Stimulated activated CD4-positive, alpha-beta T cell treated with anti-CD3 and anti-CD28 coated beads, Interleukin-12 subunit alpha, Interleukin-12 subunit beta, amount 100 ng/mL, for 4 hours (primary cell): ENCODE measurements at places on chromosomes 5 and 9.

DNA sequence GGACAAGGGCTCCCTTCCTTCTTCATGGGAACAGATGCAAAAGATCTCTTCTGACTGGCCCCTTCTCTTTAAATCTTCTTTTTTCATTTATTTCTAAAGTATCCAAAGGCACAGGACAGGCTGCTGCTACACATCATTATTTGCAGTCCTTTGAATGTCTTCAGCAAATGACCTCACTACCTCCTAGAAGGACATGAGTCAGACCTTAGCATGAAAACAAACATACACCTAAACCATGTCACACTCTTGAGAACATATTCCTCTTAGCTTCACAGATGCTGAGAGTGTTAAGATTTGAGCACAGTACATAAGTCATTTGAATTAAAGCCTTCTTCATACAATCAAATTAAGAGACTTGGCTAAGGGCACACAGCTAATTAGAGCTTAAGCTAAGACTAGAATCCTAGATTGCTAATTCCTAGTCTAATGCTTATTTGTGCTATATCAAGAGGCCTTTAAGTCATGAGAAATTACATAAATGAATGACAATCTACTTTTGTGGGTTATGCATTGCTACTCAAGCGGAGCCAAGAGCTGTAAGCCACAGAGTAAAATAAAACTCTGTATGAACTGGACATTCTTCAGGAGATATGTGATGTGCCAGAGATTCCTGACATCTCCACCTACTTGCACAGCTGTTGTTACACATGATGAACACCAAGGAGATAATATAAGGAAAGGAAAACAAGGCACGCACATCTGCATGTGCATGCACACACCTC lies 109.1 kb upstream of the PTGER4 start:
- DNase-seq, result no peak

DNA sequence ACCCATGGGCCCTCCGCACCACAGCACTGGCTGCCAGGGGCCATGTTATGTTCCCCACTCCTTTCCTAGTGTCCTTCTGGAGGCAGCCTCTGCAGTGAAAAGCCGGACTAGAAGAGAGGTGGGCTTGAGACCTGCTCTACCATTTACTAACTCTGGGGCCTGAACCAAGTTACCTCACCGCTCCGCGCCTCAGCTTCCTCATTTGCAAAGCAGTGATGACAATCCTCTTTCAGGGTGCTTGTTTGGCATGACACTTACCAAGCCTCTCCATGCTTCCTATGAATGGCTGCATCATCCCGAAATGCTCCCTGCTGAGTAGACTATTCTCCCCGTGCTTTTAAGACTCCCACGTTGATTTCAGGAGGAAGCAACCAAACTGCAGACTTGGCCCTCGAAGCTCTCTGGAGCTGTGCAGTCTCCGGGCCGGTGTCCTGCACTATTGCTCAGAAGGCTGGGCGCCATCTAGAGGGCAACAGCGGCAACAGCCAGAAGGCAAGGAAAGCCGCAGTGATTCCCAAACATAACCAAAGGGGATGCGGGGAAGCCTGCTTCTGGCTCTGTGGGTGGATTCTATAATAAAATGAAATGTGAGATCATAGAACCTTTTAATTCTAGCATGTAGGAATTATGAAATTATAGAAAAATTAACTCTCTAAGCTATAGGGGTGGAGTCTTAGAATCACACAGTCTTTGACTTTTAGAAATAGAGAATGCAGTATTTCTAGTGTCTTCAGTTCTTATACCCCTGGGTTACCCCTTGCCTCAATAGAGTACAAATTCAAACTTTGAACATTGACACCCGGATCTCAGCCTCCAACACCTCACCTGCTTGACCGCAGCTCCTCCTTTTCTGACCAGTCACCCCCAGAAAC lies 599.8 kb upstream of the BRINP1 start:
- peak; percentile 30 for DNase-seq

DNA sequence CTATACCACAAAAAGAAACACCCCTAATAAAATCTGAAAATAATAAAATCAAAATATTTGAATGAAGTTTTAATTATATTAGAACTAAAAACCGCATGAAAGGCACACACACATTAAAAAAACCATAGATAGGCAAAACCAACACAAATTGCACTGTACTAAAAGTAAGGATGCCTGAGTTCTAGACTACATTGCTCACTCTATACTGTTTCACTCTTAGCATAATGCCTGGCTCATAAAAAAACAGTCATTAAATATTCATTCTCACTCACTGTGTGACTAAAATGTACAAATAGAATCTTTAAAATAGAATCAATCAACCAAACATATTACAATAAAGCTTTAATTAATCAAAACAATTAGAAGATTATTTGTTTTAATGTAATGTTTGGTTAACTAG lies 41.7 kb downstream of the CETN3 start:
- no peak for DNase-seq

DNA sequence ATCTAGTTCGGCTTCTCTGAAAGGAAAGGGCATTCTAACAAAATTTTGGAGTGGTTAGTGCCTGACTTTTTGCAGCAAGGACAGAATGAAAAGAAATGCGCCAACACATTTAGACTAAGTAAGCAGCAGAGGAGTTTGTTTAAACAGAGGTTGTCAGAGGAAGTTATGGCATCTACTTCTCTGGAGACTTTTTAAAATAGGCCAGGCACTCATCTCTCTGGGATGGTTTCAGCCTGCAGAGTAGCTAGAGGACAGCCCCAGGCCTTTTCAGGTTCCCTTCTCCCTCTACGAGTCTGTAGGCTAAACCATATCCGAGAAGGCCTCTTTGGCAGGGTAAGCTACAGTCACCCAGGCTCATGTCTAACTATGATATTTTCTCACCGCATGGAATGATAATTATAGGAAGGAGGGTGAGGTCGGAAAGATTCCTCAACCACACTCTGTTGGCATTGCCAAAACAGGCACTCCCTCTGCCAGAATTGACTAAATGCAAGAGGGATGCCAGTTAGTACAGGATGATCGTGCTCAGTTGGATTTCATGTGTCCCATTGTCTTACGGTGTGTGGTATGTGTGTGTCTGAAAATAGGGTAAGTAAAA lies 1.4 kb upstream of the CTXN3 start:
- DNase-seq, result no peak

DNA sequence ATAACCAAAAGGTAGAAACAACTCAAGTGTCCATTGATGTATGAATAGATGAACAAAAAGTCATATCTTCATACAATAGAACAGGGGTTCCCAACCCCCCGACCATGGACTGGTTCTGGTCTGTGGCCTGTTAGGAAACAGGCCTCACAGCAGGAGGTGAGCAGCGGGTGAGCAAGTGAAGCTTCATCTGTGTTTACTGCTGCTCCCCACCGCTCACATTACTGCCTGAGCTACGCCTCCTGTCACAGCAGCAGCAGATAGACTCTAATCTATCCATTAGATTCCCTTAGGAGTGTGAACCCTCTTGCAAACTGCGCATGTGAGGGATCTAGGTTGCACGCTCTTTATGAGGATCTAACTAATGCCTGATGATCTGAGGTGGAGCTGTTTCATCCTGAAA lies 478.0 kb downstream of the BRINP1 start:
- no peak for DNase-seq

DNA sequence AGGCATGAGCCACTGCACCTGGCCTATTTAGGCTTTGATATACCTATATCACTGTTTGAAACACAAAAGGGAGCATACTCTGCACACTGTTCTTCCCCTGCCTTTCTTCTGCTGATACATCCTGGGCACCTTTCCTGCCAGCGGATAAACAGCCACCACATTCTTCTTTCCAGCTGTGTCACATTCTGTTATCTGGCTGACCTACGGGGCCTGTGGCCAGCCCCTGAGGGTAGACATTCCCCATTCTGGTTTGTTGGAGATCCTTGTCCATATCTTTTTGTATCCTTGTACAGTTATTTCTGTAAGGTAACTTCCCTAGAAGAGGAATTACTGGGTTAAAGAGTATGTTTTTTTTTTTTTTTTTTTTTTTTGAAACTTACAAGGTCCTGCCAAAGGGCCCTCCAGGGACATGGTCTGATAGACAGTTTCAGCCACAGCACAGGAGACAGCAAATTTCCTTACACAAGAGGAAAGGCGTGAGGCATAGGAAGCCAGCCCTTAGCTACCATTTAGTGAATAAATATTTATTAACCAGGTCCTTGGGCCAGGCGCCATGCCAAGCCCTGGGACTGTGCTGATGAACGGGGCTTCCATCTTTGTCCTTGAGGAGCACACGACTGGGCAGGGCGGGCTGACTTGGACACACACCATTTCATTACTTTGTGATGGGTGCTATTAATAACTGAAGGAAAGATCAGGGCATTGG lies 57.8 kb downstream of the ERGIC1 start:
- DNase-seq, result no peak

- no peak for DNase-seq
These were observed 74.4 kb downstream of the TRIO start for GRCh38 chr5:14217587-14217986.

GRCh38 chr9:126857261-126857960 lies 3.0 kb upstream of the ZBTB34 start:
- no peak for DNase-seq

GRCh38 chr5:105754056-105754455 lies 1916.7 kb downstream of the EFNA5 start:
- DNase-seq, result no peak

DNA sequence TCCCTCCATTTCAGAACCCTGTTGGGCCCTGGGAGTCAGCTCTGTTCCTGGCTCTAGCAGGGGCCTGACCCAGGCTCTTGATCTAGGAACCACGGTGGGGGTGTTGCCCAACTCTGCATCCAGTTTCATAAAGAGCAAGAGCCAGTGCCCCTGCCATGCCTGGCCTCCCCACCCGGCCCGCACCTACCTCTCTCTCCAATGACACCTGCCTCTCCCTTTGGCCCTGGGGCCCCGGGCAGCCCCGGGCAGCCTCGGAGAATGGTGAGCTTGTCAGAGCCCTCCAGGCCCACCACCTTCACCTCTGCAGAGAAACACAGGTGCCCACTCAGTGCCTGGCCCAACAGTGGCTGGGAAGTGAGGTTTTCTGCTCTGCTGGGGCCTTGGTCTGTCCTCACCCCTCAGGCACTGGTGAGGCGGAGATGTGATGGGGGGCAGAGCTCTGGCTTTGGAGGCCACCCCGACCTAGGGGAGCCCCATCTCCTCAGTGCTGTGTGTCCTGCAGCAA lies 1.5 kb downstream of the FCN1 start:
- DNase-seq, result no peak

- DNase-seq, result no peak
These were observed 289.9 kb downstream of the KCTD16 start for GRCh38 chr5:144460600-144460999.

- no peak for DNase-seq
These were observed 49.2 kb upstream of the SPDL1 start for GRCh38 chr5:169534311-169534880.
